Progenitor cell of endocrine pancreas (in vitro differentiated cells): ENCODE measurements at places on chromosomes 5 and 9. TPM values are rescaled to one million over a fixed set of nuclear protein-coding genes. Genes with fewer than 3 reads are reported as not detected.

FGF18 gene
- 2.3 and 2.6 TPM in 2 replicates for total RNA-seq

SLC6A18 gene
- not detected in 2 replicates for total RNA-seq

LMX1B gene
- 9.1 and 11.0 TPM in 2 replicates for total RNA-seq

DNA sequence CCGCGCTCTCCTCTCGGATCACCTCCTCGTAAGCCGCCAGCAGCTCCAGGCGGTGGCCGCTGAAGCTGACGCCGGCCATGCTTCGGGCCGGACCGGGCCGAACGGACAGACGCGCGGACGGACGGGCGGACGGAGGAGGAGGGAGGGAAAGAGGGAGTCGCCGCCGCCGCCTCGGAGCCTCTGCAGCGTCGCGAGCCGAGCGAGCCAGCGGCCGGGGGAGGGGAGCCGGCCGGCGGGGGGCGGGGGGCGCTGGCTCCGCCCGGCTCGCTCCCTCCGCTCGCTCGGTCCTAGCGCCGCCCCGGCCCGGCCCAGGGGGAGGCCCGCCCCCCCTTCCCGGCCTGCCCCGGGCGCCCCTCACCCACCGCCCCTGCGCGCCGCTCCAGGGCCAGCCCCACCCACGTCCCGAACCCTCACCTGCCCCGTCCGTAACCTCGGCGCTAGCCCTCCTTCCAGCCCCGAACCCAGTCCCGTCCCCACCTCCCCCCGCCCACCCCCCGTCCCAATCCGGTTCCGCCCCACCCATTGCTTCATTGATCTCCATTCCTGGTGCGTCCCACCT lies at the start of gene DBN1:
TSS of gene DBN1 (minus strand) at position 192 of the 559 bp plus-strand sequence. CDS start at position 79, 113 bp downstream.
- DNase-seq, result peak; percentile 54

DNA sequence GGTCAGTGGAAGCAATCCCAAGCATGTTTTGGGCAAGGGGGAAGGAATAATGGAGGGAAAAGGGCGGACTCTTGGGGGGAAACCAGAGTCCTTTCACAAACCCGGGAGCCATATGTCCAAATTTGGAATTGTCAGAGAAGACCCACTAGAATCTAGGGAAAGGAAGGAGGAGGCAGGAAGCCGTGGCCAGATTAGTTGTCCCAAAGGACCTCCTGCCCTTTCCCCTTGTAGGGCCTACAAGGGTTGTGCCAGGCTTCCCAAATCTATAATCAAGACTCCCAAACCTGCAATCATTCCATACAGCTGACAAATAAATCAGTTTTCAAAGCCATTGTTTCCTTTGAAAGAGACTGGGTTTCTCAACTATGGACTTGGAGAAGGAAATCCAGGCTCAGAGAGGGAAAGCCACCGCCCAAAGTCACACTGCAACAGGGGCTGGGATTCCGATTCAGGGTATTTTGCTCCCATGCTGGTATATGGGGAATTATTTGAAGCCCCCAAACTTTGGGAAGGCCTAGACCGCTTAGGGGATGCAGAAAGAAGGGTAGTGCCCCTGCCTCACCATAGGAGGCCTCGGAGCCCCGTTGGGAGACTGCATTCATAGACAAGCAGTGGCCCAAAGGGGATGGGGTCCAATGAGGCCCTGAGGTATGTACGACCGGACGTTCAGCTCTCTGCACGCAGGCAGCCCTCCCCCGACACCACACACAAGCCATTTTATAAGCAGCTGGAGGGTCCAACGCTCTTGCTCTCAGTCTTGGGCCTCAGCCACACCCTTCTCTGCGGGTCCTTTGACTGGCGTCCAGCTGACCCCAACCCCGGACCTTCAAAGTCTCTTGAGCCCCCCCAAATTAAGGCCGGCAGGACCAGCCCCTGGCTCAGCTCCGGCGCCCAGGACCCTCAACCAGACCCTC lies 815 bp downstream of the ANXA6 start:
- no peak for DNase-seq

GRCh38 chr9:89422151-89422975 lies 75.5 kb downstream of the SEMA4D start:
- DNase-seq, result no peak

DNA sequence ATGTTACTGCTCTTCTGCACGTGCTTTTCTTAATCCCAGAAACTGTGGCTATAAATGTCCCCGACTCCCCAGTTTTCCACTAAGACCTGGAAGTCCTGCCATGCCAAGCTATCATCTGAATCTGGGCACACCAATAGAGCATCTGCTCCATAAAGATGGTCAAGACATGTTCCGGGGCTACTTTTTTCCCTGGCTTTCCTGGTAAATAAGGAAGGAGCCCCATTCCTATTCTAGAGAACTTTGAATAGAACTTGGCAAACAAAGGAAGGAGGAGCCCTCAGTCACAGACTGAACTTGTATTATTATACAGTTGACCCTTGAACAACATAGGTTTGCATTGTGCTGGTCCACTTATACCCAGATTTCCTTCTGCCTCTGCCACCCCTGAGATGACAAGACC lies 182.9 kb downstream of the CCDC192 start:
- DNase-seq, result no peak

GRCh38 chr9:89477811-89478630 lies 19.9 kb downstream of the SEMA4D start:
- DNase-seq, result no peak

DNA sequence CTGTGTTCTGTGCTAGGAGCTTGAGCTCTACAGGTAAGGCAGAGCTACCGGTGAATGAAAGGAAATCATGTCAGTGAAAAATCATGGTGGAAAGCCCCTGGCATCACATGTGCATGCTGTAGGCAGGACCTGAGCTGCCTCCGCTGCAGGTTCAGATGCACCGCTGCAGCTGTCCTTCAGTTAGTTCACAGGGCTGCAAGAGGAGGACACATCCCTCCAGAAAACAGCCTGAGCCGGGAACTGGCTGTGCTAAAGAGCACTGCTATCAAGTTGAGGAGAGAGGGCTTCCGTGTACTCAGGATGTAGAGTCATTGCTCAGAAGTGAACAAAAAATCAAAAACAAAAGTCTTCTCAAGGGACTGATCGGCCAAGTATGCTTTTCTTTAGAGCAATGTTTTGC lies 138.6 kb downstream of the ERCC6L2 start:
- DNase-seq, result no peak
